ENCODE measurements at places on chromosomes 12 and 14.
A peak's percentile ranks its signal among the peaks of the same experiment; 100 is the strongest.

- no peaks in the 10 kb centered on the region for H3K4me1 ChIP-seq
- DNase-seq, result no peak
- peaks cover 68% of the 10 kb centered on the region for H3K36me3 ChIP-seq
- no peak overlapping the region for H3K27ac ChIP-seq
These were observed 114.5 kb downstream of the TRAFD1 start for GRCh38 chr12:112239881-112240280.

DNA sequence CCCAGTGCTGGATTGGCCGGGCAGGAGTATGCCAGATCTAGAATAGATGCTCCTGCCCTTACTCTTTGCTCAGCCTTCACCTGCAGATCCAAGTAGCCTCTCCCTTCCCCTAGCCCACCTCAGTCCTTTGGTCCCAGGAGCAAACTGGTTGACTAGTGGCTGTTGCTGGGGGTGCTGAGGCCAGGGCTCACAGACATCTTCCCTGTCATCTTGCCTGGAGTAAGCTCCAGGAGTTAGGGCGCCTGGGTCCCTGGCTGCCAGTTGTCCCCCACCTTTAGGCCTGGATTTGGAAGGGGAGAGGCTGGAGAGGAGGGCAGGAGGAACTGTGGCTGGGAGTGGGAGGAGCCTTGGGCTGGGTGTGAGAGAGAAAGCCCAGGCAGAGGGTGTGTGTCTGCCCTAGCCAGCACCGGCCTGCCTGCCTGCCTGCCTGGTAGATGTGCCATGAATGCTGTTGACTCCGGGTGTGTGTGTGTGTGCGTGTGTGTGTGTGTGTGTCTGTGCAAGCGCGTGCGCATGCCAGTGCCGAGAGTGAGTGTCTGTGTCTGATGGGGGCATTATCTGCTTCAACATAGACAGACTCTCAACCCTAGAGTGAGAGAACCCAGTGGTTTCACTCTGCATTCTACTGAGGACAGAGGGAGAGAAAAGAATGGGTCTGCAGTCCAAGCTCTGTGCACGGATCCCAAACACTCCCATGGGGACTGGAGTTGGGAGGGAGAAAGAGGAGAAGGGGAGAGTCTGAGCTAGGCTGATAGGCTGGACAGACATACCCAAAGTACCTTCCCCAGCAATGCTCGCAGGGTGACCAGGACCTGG, 845 bp upstream of the RARG start:
- H3K4me3 ChIP-seq, result peak overlapping the region; percentile 58
- DNase-seq, result peak; percentile 39
- H3K36me3 ChIP-seq, result no peaks in the 10 kb centered on the region
- peaks cover 26% of the 10 kb centered on the region for H3K4me1 ChIP-seq
- no peaks in the 10 kb centered on the region for H3K27me3 ChIP-seq

- H3K27ac ChIP-seq, result no peak overlapping the region
- H3K4me1 ChIP-seq, result no peaks in the 10 kb centered on the region
- no peak for DNase-seq
- H3K36me3 ChIP-seq, result no peaks in the 10 kb centered on the region
These were observed 23.2 kb downstream of the GALNT9 start for GRCh38 chr12:132305991-132306884.

DNA sequence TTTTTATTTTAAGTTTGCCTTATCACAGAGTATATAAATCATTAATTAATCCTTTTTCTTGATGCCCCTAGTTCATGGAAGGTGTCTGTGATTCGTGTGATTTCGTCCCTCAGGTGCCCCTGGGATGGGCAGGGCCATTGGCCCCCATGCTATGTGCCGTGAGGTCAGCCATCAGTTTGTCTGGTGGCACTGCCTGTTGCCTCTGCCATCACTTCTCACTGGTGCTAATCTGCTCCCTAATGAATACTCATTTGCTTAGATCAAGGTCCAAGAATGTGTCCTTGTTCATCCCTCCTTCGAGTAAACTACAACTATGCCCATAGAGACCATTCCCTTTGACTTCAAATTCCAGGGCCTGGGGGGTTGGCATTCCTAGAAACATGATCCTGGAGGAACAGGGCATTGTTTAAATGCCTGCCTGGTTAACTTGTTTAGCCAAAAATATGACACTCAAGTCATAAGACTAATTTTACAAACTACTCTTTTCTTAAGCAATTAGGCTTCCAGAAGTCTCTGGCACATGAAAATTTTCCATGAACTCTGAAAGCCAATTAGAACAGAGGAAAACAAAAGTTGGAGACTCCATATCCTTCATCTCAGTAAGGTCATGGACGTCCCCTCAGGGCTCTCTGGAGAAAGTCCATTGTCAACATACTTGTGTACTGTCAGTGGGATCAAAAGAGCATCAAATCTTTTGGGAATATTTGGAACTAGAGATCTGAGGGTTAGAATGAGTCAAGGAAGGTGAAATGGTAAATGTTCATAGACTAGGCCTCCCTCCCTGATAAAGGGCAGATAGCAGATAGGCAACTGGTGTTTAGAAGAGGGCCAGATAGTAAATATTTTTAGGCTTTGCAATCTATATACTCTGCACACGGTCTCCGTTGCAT, 90.9 kb upstream of the PLXNC1 start:
- no peaks in the 10 kb centered on the region for H3K4me1 ChIP-seq
- no peak overlapping the region for H3K27ac ChIP-seq
- DNase-seq, result no peak
- H3K4me3 ChIP-seq, result no peak overlapping the region
- no peaks in the 10 kb centered on the region for H3K27me3 ChIP-seq

GRCh38 chr12:39483042-39483441, 40.1 kb upstream of the KIF21A start:
- H3K4me1 ChIP-seq, result no peaks in the 10 kb centered on the region
- no peaks in the 10 kb centered on the region for H3K27me3 ChIP-seq
- no peak overlapping the region for H3K4me3 ChIP-seq
- no peak overlapping the region for H3K27ac ChIP-seq
- no peaks in the 10 kb centered on the region for H3K36me3 ChIP-seq

DNA sequence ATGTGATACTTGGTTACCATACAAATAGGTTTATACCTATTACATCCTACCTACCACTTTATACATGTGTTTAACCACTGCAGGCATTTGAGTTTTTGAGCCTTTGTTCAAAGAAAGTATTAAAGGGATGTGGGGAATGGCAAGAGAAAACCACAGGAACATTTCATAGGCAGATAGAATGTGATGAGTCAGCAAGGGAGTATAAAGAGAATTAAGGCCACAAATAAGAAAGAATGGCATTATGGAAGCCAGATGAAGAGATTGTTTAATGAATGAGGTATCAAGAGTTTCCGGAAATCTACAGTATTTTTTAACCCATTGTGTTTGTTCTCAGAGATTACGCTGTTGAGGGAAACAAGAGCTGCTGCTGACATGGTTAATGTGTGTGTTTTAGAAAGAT, 66.9 kb downstream of the METTL25 start:
- H3K27me3 ChIP-seq, result no peaks in the 10 kb centered on the region
- no peak for DNase-seq
- no peaks in the 10 kb centered on the region for H3K36me3 ChIP-seq
- H3K27ac ChIP-seq, result no peak overlapping the region
- no peaks in the 10 kb centered on the region for H3K4me1 ChIP-seq

DNA sequence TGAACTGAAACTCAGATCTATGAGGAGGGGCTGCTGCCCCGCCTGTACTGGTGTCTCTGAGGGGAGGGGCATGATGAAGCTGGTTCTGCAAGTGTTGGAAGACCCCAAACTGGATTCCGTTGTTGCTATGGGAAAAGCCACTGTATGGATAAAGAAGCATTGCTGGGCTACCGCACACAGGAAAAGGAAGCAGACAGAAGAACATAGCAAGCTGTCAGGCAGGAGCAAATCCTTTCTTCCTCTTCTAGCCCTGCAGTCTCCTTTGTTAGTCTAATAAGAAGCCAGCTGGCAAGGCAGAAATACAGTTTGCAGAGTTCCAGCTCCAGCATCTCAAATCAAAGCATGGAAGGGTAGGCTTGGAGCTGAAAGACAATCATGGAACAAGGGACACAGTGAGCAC, 26.3 kb upstream of the NR1H4 start:
- H3K27me3 ChIP-seq, result no peaks in the 10 kb centered on the region
- H3K36me3 ChIP-seq, result no peaks in the 10 kb centered on the region
- DNase-seq, result no peak
- H3K4me1 ChIP-seq, result no peaks in the 10 kb centered on the region
- H3K4me3 ChIP-seq, result no peak overlapping the region
- no peak overlapping the region for H3K27ac ChIP-seq

DNA sequence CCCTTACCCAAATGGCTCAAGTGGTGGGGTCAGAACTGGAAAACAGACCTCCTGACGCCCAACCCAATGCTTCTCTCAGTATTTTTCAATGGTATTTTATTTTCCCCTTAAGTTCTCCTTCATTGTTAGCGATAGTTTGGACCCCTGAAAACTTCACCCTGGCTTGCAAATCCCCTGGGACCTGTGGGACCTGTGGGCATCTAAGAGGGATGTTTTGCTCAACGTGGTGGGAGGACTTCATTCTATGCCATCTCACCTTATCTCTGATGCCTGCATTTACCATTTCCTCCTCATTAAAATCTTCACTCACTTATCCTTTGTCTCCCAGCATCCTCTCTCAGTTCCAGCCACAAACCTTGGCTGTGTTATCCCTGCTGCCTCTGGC, 59.4 kb upstream of the GZMB start:
- peaks cover 3% of the 10 kb centered on the region for H3K27me3 ChIP-seq
- peaks cover 16% of the 10 kb centered on the region for H3K4me1 ChIP-seq
- DNase-seq, result peak; percentile 16

DNA sequence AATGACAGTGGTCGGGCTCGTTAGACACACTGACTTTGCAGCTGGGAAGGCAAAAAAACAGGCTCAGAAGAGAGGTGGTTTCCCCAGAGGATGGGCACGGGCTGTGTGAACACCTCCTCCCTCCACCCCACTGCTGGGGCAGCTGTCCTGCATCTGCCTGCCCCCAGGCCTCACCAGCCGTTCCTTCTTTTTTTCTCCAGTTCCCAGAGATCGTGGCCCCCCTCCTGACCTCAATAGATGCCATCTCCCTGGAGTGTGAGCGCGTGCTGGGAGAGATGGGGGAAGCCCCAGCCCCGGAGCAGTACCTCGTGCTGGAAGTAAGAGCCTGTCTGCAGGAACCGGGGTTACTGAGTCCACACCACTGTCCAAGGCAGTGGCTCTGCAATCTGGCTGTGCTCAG, 17.4 kb downstream of the MVK start:
- peaks cover 79% of the 10 kb centered on the region for H3K36me3 ChIP-seq
- no peaks in the 10 kb centered on the region for H3K27me3 ChIP-seq
- no peak overlapping the region for H3K27ac ChIP-seq
- no peaks in the 10 kb centered on the region for H3K4me1 ChIP-seq
- no peak overlapping the region for H3K4me3 ChIP-seq
- no peak for DNase-seq

GRCh38 chr12:530821-531220, 71.1 kb downstream of the B4GALNT3 start:
- no peak for DNase-seq
- no peak overlapping the region for H3K27ac ChIP-seq
- no peaks in the 10 kb centered on the region for H3K4me1 ChIP-seq
- no peaks in the 10 kb centered on the region for H3K36me3 ChIP-seq
- no peak overlapping the region for H3K4me3 ChIP-seq
- no peaks in the 10 kb centered on the region for H3K27me3 ChIP-seq

DNA sequence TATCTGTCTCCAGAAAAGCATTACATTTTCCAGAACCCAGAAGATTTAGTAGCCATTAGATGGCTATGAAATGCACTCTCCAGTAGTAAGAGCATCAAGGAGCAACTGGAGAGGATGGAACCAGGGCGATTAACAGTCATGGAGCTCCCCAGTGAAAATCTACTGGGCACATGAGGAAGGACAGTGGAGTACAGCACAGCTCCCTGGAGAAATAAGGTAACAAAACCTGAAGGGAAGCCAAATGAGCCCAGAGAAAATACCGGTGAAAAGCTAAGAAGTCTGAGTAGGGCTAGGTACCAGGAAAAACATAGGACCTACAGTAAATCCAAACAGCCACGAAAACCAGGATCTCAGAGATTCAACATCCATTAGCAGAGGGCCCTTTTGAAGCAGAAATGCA, 21.6 kb downstream of the SOX5 start:
- no peaks in the 10 kb centered on the region for H3K27me3 ChIP-seq
- no peaks in the 10 kb centered on the region for H3K36me3 ChIP-seq
- H3K4me1 ChIP-seq, result no peaks in the 10 kb centered on the region
- no peak overlapping the region for H3K4me3 ChIP-seq
- no peak overlapping the region for H3K27ac ChIP-seq
- no peak for DNase-seq

GRCh38 chr12:132238488-132238854, 90.9 kb downstream of the GALNT9 start:
- no peak overlapping the region for H3K4me3 ChIP-seq
- no peaks in the 10 kb centered on the region for H3K4me1 ChIP-seq
- DNase-seq, result no peak

GRCh38 chr12:95787274-95787818, 3.2 kb downstream of the NTN4 start:
- no peak overlapping the region for H3K4me3 ChIP-seq
- peaks cover 14% of the 10 kb centered on the region for H3K4me1 ChIP-seq
- DNase-seq, result no peak

- H3K4me1 ChIP-seq, result no peaks in the 10 kb centered on the region
- no peak overlapping the region for H3K4me3 ChIP-seq
- H3K27me3 ChIP-seq, result no peaks in the 10 kb centered on the region
- no peaks in the 10 kb centered on the region for H3K36me3 ChIP-seq
These were observed 212.1 kb upstream of the ABCD2 start for GRCh38 chr12:39831587-39832315.

- H3K4me1 ChIP-seq, result peaks cover 15% of the 10 kb centered on the region
- H3K27ac ChIP-seq, result no peak overlapping the region
- no peaks in the 10 kb centered on the region for H3K27me3 ChIP-seq
- H3K36me3 ChIP-seq, result no peaks in the 10 kb centered on the region
- H3K4me3 ChIP-seq, result no peak overlapping the region
These were observed 31.1 kb upstream of the DHRS7 start for GRCh38 chr14:60196291-60196690.

DNA sequence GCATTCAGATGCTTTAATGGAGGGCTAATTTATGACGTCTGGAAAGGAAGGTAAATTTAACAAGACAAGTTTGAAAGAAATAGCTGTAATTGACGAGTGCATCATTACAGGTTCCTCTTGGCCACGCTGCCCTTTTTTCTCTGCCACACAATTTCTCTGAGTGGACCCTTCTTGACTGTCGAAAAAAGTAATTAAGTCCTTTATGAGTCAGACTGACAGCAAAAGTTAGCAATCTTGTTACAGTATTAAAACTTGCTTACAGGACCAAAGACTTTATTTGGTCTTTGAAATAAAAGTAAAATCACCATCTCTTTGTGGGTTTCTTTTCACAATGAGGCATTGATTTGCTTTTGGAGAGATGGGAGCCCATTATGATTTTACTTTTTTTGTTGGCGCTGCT, 42.6 kb downstream of the SAMD4A start:
- H3K36me3 ChIP-seq, result no peaks in the 10 kb centered on the region
- no peaks in the 10 kb centered on the region for H3K4me1 ChIP-seq
- peaks cover 8% of the 10 kb centered on the region for H3K27me3 ChIP-seq
- DNase-seq, result no peak
- H3K27ac ChIP-seq, result no peak overlapping the region
- H3K4me3 ChIP-seq, result no peak overlapping the region

DNA sequence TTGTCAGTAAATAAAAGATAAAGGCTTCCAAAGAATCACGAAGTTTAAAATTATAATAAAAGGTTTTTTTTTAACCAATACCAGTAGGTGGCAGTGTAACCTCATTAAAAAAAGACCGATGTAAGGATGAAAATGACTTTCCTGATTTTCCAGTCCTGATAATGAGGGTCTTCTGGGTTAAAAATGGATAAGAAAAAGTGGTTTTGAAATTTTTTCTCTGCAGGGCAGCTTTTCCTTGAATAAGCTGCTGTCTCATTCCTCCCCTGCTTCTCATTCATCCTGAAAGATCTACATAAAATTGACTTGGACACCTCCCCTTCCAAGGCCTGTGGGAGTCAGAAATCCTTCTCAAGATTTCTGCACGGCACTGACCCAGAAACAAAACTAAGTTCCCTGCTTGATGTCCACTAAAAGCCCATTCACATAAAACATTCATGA, 58.9 kb upstream of the FBXO33 start:
- no peak for DNase-seq
- H3K27me3 ChIP-seq, result no peaks in the 10 kb centered on the region
- no peak overlapping the region for H3K27ac ChIP-seq
- H3K4me3 ChIP-seq, result no peak overlapping the region
- no peaks in the 10 kb centered on the region for H3K36me3 ChIP-seq

Data from DND-41 (cell line).